Coronary artery (tissue), 2 donors: ENCODE measurements at places on chromosomes 3 and 15.

- no peak for DNase-seq
Observed at GRCh38 chr3:127073941-127074820, 91.3 kb downstream of the PLXNA1 start.

DNA sequence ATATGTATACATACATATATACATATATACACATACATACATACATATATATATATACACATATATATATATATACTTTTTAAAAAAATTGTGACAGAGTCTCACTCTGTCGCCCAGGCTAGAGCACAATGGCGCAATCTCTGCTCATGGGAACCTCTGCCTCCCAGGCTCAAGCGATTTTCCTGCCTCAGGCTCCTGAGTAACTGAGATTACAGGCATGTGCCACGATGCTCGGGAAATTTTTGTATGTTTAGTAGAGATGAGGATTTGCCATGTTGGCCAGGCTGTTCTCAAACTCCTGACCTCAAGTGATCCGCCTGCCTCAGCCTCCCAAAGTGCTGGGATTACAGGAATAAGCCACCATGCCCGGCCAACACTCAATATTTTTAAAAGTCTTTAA lies 302.5 kb downstream of the UNC13C start:
- DNase-seq: no peak

- DNase-seq: no peak
Observed at GRCh38 chr15:81213982-81214381, 17.3 kb downstream of the IL16 start.

- DNase-seq: no peak
Observed at GRCh38 chr15:47473106-47473725, 244.1 kb upstream of the SEMA6D start.

DNA sequence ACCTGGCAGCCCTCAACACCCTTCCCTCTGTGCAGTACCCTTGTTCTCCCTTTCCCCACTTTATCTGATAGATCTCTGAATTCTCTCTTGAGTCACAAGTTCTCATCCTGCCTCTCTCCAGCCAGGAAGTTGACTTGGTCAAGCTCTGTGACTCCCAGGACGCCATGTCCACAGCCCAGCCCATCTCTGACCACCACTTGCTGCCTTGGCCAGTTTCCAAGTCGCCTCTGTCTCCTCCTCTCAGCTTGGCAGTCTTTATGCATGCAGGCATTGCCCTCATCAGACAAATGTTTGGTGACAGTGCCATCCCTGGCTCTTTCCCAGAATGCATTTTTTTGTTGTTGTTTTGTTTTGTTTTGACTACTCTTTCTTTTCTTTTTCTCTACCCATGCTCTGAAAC lies 25.7 kb downstream of the ZNF35 start:
- DNase-seq: no peak
